NCI-H1092 (cell line): ENCODE measurements at places on chromosomes 7 and 10.

DNA sequence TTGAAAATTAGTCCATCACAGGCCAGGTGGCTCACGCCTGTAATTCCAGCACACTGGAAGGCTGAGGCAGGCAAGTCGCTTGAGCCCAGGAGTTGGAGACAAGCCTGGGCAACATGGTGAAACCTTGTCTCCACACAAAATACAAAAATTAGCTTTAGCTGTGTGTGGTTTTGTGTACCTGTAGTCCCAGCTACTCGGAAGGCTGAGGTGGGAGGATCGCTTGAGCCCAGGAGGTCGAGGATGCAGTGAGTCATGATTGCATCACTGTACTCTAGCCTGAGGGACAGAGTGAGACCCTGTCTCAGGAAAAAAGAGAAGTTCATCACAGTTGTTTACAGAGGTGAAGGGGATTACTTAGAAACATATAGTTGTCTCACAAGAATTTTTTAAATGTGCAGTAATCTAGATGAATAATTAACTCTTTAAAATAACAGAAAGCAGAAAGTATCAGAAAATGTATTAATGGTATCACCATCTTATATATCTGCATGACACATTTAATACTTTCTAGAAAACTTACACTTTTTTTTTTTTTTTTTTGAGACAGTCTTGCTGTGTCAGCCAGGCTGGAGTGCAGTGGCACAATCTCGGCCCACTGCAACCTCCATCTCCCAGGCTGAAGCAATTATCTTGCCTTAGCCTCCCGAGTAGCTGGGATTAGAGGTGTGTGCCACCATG, 8.9 kb downstream of the LCOR start:
- DNase-seq: no peak

DNA sequence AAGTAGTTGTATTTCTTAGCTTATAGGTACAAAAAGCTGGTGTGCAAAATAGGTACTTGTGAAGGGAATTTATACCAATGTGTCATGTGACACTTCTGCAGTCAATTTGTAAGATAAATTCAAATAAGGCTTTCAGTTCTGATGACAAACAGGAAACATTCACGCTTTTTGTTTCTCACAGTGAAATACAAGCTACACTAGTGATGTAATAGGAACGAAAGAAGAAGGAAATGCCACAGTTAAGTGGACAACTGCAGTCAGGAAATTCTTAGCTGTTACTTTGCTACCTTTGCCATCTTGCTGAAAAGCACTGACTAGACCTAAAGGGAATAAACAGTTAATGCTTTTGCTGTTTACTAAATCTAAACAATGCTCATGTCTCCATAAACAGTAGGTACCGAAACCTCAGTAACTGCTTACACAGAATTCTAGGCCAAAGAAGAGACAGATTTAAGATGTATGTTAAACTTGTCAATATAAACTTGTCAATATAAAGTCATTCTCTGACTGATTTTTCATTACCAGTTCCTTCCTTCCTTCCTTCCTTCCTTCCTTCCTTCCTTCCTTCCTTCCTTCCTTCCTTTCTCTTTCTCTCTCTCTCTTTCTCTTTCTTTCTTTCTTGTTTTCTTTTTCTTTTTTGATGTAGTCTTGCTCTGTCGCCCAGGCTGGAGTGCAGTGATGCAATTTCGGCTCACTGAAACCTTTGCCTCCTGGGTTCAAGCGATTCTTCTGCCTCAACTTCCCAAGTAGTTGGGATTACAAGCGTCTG, 10.1 kb downstream of the OTUD1 start:
- DNase-seq: no peak

- no peak for DNase-seq
Observed at GRCh38 chr7:148916186-148916585, 32.1 kb upstream of the EZH2 start.

- DNase-seq: no peak
Observed at GRCh38 chr10:51718804-51719291, 19.5 kb upstream of the CSTF2T start.

GRCh38 chr7:140734096-140734495, 37.6 kb downstream of the NDUFB2 start:
- DNase-seq: no peak

DNA sequence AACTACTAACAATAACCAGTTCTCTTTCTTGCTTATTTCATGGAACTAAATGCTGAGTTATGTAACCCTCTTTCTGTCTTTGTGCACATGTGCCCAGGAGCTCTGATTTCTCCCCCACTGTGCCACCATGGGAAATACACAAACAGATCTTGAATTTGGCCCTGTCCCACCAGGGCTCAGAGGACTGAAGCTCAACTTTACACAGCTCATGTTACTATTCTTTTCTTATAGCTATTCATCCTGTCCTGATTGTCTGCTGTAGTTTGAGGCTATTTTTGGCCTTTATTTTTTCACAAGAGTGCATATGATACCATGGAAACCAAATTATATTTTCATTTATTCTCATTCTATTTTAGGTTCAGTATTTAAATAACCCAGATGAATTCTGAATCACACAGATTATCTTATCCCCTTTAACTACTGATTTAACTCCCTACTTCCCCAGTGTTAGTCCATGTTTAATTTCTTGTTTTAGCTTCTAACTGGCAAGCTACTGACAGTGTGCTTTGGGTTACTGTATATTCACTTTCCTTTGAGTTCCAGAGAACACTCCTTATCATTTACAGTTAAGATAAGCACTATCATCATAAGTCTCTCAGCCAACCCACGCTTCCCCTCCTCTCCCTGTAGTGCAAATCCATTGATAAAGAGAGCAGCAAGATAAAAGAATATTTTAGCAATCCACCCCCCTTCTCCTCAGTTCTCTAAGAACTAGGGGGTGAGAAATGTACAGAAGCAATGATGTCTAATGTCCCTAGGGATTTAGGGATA, 71.8 kb upstream of the GSDME start:
- no peak for DNase-seq
